ENCODE measurements at places on chromosomes 2 and 18.

GRCh38 chr2:104028061-104028460 is 825.9 kb upstream of the POU3F3 start:
- DNase-seq: no peak

- no peak for DNase-seq
Observed at GRCh38 chr18:38966841-38967240, 1401.2 kb upstream of the CELF4 start.

GRCh38 chr2:46769809-46770208 is 145.8 kb downstream of the MCFD2 start:
- DNase-seq: no peak

GRCh38 chr2:25085761-25086560 is 44.1 kb downstream of the EFR3B start:
- DNase-seq: no peak

GRCh38 chr2:20483194-20483895 is 36.5 kb downstream of the RHOB start:
- no peak for DNase-seq

DNA sequence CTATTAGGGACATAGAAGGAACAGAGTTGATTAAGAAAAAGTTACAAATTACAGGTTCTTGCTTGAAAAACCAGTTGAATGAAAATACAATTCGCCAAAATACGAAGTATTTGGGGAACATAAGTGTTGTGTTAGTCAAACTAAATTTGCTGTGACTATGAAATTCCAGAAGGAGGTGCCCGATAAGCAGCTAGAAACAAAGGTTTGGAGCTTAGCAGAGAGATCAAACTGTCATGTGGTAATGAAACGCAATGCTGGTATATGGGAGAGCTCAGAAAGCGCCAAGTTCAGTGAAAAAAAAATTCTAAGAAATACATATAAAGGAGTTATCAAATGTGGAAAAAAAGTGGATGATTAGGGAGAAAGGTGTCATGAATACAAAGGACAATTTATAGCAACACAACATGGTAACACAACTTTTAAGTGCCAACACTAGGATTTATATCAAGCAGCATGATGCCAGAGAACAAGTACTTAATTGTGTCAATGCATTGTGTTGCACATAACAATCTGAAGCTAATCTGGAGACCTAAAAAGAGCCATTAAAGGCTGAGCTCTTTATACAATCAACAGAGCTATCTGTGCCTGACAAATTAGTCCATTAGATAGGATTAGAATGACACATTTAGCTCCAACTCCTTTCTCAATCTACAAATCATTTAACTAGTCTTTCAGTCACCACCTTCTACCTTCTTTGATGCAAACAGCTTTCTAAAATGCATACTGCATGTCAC is 31.2 kb downstream of the SMAD2 start:
- DNase-seq: no peak

GRCh38 chr2:230737791-230738226 is 25.2 kb downstream of the CAB39 start:
- DNase-seq: no peak

DNA sequence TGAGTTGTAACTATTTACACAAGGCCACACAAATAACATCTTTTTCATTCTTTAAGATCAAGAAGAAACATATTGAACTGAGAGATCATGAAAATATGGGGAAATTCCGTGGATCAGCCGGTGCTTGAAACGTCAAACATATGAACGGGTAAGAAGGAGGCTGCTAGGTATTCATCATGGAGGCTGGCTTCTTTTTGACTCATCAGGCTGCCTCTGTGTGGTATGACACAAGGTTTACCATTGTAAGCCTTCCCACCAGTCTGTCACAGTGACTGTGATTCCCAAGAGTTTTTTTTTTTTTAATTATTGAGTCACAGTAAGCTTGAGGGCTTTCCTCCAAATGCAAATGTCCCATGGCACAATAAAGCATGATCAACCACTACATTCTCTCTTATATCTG is 506.9 kb downstream of the BCL11A start:
- no peak for DNase-seq

- no peak for DNase-seq
Observed at GRCh38 chr2:240970104-240970503, 28.3 kb upstream of the SNED1 start.

- DNase-seq: no peak
Observed at GRCh38 chr2:238872026-238872425, 24.1 kb downstream of the TWIST2 start.
